ENCODE measurements at places on chromosomes 5 and 9.

DNA sequence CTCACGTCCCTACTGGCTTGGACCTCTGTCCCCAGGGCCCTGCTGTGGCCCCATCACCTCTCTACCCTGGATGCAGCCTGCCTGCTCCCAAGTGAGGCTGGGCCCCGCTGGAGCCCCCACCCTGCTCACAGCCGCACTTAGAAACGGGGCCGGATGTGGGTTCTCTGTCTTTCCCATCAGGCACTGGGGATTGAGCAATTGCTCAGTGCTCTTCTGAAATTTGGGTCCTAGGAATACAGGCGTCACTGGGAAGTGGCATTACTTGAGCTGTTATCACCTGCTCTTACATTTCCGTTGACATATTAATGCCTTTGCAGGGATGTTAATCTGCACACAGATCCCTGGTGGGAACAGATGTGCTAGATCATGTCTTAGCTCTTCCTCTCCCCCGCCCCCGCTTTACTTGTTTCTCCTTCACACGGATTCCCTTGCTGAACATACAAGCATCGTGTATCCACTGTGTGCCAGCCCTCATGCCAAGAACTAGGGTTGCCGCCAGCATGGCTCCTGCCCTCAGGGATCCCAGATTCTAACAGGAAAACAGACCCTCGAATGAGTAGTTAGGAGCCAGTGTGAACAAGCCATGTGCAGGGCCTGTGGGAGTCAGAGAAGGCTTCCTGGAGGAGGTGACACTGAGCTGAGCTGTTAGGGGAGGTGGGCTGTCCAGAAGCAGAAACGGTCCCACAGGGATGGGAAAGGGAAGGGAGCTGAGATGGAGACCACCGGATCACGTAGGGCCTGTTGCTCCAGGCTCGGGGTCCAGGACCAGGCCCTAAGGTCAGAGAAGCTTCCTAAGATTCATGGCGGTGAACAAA lies 65.1 kb downstream of the NEK6 start:
- no peak for DNase-seq

DNA sequence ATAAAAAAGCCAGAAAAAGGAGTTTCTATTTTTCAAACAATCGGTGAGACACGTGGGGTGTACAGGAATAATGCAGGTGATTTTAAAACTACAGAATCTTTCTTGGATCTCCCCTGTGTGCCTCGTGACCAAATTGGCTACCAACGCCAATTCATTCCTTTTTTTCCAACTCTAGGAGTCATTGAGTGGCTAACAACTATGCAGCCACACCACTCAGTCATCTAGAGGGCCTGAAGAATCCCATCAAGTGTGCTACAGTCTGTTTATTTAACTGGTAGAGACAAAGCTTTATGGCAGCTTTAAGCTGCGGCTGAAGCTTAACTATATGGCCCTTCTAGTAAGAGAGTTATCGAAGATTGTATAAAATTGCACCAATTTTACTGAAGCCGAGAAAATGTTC lies 113.1 kb upstream of the NIPBL start:
- DNase-seq: no peak

DNA sequence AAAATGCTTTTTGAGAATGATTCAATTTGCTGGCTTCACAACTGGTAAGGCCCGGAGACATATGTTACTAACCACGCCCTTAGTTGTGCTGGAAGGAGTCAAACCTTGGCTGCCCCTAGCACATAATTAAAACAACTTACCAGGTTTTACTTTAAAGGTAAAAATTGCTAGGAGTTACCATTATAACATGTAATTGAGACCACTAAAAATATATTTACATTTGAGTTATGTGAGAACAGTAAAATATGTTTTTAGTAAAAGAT lies 435.6 kb upstream of the CDH9 start:
- DNase-seq: no peak

- DNase-seq: peak; percentile 69
Observed at GRCh38 chr5:145521066-145521465, 314.1 kb downstream of the PRELID2 start.

DNA sequence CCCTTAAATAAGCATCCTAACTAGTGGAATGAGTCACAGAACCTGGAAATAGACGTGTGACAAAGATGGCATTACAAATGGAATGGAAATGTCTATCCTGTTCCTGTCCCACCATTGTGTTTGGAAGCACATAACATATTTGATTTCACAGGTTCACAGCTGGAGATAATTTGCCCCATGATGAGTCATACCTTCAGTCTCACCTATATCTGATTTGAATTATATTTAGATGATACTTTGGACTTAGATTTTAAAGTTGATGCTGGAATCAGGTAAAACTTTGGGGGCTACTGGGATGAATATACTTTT lies 92.5 kb downstream of the CEMIP2 start:
- peak; percentile 31 for DNase-seq

DNA sequence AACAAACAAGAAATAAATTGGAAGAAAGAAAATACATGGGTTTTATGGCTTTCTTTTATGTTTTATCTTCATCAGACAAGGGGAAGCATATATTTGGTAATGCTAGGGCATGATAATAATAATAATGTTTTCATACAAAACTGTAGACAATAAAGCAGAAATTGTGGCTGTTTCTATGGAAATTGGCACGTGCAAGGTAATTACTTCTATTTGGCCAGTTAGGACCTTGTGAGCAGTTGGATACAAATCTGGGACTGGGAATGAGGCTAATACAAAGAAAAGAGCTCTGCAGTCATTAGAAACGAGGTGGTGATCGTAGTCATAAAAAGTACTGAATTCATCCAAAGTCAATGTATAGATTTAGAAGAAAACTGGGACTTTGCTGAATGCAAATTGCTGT lies 233.6 kb downstream of the EFNA5 start:
- peak; percentile 34 for DNase-seq

GRCh38 chr9:135698236-135698635 lies 1.0 kb downstream of the SOHLH1 start:
- DNase-seq: no peak

GRCh38 chr9:73701415-73702057 lies 549.9 kb downstream of the ANXA1 start:
- DNase-seq: no peak

DNA sequence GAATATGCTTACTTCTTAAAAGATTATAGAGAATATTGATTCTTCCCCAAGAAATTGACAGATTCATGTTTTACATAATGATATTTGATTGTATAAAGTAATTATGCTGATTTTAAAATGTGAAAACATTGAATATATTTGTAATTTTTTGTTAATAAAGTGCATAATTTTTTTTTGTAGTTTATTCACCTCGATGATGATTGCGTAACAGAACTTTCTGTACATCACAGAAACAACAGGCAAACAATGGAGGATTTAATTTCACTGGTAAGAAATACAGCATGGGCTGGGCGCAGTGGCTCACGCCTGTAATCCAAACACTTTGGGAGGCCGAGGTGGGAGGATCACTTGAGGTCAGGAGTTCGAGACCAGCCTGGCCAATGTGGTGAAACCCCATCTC lies 70.1 kb downstream of the MELK start:
- no peak for DNase-seq

DNA sequence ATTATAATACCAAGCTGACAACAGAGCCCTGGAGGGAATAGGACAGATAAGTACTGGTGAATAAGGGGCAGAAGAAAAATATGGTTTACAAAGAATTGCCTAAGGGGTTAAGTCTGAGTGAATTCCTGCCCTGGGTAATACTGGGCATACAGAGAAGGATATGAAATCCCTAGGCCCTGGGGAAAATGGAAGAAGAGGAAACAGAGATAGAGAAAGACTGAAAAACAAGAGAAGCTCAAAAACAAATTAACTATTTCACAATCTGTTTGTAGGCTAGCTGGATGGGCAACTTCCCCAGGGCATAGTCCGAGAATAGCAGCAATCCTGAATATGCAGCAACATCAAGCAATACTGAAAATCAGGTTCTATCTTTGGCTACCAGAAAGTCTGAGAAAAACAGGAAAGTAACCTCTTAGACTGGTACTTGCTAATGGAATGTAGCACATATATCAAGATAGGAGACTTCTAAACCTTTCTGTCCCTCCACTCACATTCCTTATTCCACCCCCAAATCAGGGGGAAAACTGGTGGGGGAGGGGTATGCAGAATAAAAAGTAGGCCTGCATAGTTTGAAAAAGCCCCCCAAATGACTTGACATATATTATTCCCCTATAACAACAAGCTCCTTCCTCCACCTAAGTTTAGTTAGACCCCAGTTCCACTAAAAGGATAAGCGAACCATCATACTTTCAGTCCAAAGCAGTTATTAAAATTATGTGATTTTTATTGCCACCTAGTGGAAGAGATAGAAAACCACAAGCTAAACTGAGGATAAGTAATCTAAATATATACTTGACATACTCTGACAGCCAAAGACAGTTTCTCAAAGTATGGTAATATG lies 20.6 kb downstream of the SLC38A9 start:
- DNase-seq: peak; percentile 79

All from NCI-H69 (cell line).